Stimulated activated CD4-positive, alpha-beta T cell treated with anti-CD3 and anti-CD28 coated beads, Interleukin-1b, Interleukin-23, amount 100 ng/mL, for 48 hours (primary cell): ENCODE measurements at places on chromosomes 7 and 10.
A peak's percentile ranks its signal among the peaks of the same experiment; 100 is the strongest.

GRCh38 chr10:129967579-129968019 is 3.5 kb upstream of the EBF3 start:
- DNase-seq = no peak

DNA sequence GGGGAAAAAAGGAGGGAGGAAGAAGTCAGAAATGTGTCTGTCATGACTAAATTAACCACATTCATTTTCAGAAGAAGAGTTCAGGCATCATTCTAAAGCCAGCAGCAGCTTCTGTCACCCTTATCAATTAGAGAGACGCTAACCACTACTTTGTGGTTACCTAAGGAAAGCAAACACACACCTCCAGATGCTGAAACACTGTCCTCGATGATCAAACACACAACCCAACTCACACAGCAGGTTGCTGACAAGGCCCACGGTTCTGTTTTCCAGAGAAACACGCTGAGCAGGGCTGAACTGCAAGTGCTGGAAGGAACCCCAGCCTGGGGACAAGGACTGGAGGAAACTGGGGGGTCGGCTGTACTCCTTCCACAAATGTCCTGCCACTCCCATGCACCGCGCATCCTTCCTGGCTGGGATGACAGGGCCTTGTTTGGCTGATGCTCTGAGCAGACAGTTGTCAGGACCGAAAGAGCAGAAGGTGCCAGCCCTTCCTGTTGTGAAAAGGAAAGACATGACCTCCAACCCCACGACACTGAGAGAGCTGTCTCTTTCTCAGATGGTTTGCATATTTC is 36.6 kb downstream of the PRKCQ start:
- DNase-seq = peak; percentile 73

- DNase-seq = no peak
Measured at GRCh38 chr7:96179837-96180236, 142.1 kb downstream of the SLC25A13 start.

- DNase-seq = no peak
Measured at GRCh38 chr7:103622274-103622673, 176.3 kb upstream of the SLC26A5 start.

DNA sequence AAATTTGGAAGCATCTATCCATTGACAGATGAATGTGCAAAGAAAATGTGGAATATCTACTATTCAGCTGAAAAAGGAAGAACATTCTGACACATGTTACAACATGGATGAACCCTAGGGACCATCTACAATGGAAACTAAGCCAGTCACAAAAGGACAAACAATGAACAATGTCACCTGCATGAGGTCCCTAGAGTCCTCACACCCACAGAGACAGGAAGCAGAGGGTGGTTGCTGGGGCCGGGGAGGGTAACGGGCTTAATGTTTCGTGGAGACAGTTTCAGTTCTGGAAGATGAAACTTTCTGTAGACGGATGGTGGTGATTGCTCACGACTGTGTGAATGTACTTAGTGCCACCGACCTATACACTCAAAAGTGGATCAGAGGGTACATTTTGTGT is 282.9 kb downstream of the ADARB2 start:
- peak; percentile 18 for DNase-seq

- DNase-seq = no peak
Measured at GRCh38 chr10:85832988-85833387, 533.6 kb downstream of the GRID1 start.

- DNase-seq = no peak
Measured at GRCh38 chr10:37478381-37478780, 353.0 kb downstream of the ANKRD30A start.

- no peak for DNase-seq
Measured at GRCh38 chr7:24800073-24800472, 42.8 kb upstream of the GSDME start.

GRCh38 chr10:77603534-77603927 is 34.1 kb downstream of the KCNMA1 start:
- no peak for DNase-seq

GRCh38 chr10:87867453-87867852 is 4.0 kb downstream of the PTEN start:
- DNase-seq = no peak

- DNase-seq = no peak
Measured at GRCh38 chr10:70126700-70127395, 5.8 kb downstream of the AIFM2 start.

GRCh38 chr7:115410972-115411686 is 489.2 kb downstream of the MDFIC start:
- DNase-seq = no peak

DNA sequence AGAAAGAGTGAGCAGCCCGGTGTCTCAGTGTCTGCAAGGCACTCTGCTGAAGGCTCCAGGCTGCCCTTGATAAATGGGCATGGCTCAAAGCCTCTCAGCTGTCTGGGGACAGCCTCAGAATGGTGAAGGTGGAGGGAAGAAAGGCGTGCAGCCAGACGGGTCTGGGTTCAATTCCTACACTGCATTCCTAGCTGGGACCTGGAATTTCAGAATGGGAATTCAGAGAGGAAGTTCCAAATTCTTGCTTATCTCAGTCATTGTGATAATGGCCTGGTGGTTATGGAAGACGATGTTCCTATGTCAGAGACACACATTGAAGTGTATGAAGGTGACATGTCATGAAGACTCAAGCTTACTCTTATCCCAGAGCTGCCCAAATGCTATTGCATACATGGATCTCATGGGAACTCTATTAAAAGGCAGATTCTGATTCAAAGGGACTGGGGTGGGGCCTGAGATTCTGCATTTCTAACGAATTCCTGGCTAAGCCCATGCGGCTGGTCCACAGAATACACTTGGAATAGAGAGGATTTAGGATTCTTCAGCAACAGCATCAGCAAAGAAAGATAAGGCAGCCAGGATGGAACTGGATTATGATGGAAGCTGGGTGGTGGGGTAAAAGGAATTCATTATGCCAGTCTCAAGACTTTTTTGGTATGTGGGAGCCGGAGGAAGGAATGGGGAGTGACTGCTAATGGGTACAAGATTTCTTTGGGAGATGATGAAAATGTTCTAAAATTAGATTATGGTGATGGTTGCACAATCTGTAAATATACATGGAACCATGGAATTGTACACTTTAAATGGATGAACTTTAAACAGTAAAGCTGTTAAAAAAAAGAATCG is 82.6 kb upstream of the ZMIZ1 start:
- no peak for DNase-seq
